ENCODE measurements at places on chromosomes 13 and 19.
A peak's percentile ranks its signal among the peaks of the same experiment; 100 is the strongest.

- DNase-seq, result no peak
- no peaks in the 10 kb centered on the region for H3K36me3 ChIP-seq
- H3K27me3 ChIP-seq, result no peaks in the 10 kb centered on the region
- H3K4me1 ChIP-seq, result peaks cover 13% of the 10 kb centered on the region
- H3K4me3 ChIP-seq, result no peak overlapping the region
- no peak overlapping the region for H3K27ac ChIP-seq
These were observed 199.7 kb downstream of the GGACT start for GRCh38 chr13:100388923-100389322.

DNA sequence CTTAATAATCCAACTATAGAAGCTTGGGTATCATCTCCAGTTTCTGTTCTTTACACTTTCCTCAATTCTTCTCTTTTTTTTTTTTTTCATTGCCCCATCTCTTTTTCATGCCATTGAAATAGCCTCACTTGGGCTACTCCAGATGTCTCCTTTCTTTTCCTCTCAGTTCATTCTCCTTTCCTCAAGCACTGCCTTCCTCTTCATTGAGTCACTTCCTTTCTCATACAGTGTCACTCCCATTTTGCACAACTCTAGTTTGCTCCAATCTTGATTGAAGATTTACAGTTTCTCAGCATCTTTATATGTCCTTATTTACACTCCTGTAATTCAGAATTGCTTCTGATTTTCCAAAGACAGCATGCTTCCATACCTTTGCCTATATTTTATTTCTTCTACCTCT is 61.3 kb downstream of the IPO5 start:
- no peaks in the 10 kb centered on the region for H3K27me3 ChIP-seq
- peaks cover 100% of the 10 kb centered on the region for H3K36me3 ChIP-seq
- DNase-seq, result no peak
- no peak overlapping the region for H3K27ac ChIP-seq
- no peak overlapping the region for H3K4me3 ChIP-seq

- H3K27me3 ChIP-seq, result no peaks in the 10 kb centered on the region
- H3K4me3 ChIP-seq, result no peak overlapping the region
- peak overlapping the region; percentile 76 for H3K27ac ChIP-seq
- H3K36me3 ChIP-seq, result no peaks in the 10 kb centered on the region
These were observed 53.8 kb upstream of the RCBTB2 start for GRCh38 chr13:48586591-48587103.

DNA sequence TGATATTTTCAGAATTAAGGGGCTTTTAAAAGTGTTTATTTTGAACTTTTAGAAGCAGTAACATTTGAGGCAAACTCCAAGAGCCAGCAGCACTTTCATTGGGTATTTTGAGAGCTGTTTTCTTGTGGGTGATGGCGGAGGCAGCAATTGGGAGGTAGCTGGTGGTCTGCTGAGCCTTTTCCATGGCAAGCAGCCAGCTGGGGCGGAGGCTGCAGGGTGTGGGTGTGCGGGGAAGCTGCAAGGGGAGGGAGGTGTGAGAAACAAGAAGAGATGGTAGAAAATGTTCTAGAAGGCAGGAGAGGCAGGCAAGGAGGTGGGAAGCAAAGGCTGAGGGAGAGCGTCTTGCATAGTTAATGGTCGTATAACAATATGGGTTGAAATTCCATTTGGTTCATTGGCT is 223.4 kb upstream of the HTR2A start:
- no peaks in the 10 kb centered on the region for H3K36me3 ChIP-seq
- no peak overlapping the region for H3K4me3 ChIP-seq
- H3K27me3 ChIP-seq, result no peaks in the 10 kb centered on the region
- no peaks in the 10 kb centered on the region for H3K4me1 ChIP-seq
- H3K27ac ChIP-seq, result no peak overlapping the region
- DNase-seq, result no peak

DNA sequence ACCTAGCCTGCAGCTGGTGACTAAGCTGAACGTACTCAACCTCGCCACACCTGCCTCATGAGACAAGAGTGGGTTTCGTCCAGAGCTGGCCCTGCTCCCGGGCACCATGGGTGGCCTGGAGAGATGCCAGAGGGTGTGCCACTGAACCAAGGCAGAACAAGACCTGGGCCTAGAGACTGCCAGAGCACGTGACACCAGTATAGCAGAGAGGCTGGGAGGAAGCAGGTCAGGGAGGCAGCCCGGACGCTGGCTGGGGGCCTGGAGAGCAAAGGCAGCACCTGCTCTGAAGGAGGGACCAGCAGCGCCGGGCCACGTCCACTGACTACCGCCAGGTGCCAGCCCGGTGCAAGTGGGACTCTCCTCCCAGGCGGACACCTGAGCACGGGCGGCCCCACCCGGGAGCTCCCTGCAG is 7.3 kb upstream of the C13orf46 start:
- no peak overlapping the region for H3K4me3 ChIP-seq
- peaks cover 21% of the 10 kb centered on the region for H3K4me1 ChIP-seq
- no peak overlapping the region for H3K27ac ChIP-seq
- H3K36me3 ChIP-seq, result no peaks in the 10 kb centered on the region

DNA sequence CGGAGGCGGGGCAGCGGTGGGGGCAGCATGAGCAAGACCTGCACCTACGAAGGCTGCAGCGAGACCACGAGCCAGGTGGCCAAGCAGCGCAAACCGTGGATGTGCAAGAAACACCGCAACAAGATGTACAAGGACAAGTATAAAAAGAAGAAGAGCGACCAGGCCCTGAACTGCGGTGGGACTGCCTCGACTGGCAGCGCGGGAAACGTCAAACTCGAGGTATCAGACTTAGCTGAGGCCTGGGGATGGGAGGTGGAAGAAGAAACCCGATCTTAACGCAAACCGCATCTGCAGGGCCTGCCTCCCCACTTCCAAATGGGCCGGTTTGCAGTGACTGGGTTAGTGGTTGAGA is 693 bp downstream of the RFXAP start:
- H3K36me3 ChIP-seq, result no peaks in the 10 kb centered on the region
- peak overlapping the region; percentile 69 for H3K27ac ChIP-seq
- DNase-seq, result no peak
- H3K27me3 ChIP-seq, result no peaks in the 10 kb centered on the region
- H3K4me3 ChIP-seq, result peak overlapping the region; percentile 84

GRCh38 chr13:41053384-41053826 is 7.9 kb upstream of the WBP4 start:
- peak overlapping the region; percentile 68 for H3K27ac ChIP-seq
- no peak for DNase-seq
- no peaks in the 10 kb centered on the region for H3K36me3 ChIP-seq
- peaks cover 45% of the 10 kb centered on the region for H3K4me1 ChIP-seq

GRCh38 chr19:13097033-13097462 is 5.6 kb downstream of the LYL1 start:
- no peaks in the 10 kb centered on the region for H3K27me3 ChIP-seq
- peaks cover 61% of the 10 kb centered on the region for H3K4me1 ChIP-seq
- no peak for DNase-seq
- no peaks in the 10 kb centered on the region for H3K36me3 ChIP-seq
- peak overlapping the region; percentile 62 for H3K4me3 ChIP-seq

DNA sequence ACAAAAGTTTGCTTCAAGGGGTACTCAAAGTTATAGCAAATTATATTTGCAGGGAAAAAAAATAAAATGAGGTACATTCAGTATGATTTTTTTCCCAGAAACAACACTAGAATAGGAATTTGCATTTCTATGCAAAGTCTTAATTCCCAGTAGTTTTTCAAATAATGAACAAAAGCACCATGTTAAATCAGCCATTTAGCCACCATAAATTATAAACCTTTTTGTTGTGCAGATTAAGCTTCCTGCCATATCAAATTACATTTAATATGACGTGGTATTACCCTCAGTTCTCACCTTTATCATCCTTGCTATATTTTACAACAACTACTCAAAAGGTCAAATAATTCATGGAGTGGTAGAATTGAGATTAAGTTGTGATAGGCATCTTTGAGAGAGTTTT is 136.6 kb upstream of the FRY start:
- H3K4me3 ChIP-seq, result no peak overlapping the region
- no peaks in the 10 kb centered on the region for H3K36me3 ChIP-seq
- no peak overlapping the region for H3K27ac ChIP-seq
- DNase-seq, result no peak
- no peaks in the 10 kb centered on the region for H3K4me1 ChIP-seq
- H3K27me3 ChIP-seq, result no peaks in the 10 kb centered on the region

DNA sequence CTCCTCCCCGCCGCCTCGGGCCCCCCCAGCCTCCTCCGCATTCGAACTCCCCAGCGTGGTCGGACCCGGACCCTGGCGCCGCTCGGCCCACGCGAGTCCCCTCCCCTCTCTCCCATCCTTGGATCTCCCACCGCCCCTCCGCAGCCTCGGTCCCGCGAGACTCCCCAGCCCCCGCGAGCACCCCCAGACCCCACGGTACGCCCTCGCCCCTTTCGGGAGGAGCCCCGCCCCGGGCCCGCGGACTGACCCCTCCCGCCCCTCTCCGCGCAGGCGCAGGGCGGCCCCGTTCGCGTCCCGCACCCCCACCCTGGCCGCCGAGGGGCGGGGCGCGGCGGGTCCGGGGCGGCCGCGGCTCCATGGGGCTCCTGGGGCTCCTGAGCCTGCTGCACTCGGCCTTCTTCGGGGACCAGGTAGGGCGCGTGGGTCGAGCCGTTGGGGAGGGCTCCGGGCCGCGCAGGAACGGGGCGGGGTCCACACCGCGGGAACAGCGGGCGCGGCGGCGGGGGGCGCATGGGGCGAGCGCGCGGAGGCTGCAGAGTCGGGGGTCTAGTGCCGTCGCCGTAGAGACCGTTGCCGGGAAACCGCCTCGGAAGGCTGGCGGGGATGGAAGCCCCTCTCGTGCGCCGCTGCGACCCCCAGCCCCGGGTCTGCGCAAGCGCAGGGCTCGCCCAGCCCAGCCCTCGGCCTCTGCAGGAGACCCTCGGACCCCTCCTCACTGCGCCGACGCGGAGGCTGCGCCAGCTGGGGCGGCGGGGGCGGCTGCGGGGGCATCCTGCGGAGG is 3.8 kb upstream of the APC2 start:
- H3K4me3 ChIP-seq, result peak overlapping the region; percentile 39
- peaks cover 7% of the 10 kb centered on the region for H3K36me3 ChIP-seq
- DNase-seq, result no peak
- peaks cover 25% of the 10 kb centered on the region for H3K4me1 ChIP-seq
- H3K27ac ChIP-seq, result no peak overlapping the region
- peaks cover 41% of the 10 kb centered on the region for H3K27me3 ChIP-seq

GRCh38 chr13:30340331-30341250 is 33.2 kb upstream of the KATNAL1 start:
- H3K27ac ChIP-seq, result peak overlapping the region; percentile 66
- H3K4me3 ChIP-seq, result no peak overlapping the region
- no peaks in the 10 kb centered on the region for H3K36me3 ChIP-seq
- no peak for DNase-seq
- H3K4me1 ChIP-seq, result peaks cover 51% of the 10 kb centered on the region
- H3K27me3 ChIP-seq, result no peaks in the 10 kb centered on the region

GRCh38 chr19:47309608-47310007 is at the start of gene C5AR1:
Gene C5AR1 (plus strand): TSS chr19:47309861. CDS start chr19:47309896, 35 bp downstream.
- no peak within 1 kb of the TSS for H3K4me3 ChIP-seq
- no peak for DNase-seq
- no peak within 1 kb of the TSS for H3K27ac ChIP-seq

DNA sequence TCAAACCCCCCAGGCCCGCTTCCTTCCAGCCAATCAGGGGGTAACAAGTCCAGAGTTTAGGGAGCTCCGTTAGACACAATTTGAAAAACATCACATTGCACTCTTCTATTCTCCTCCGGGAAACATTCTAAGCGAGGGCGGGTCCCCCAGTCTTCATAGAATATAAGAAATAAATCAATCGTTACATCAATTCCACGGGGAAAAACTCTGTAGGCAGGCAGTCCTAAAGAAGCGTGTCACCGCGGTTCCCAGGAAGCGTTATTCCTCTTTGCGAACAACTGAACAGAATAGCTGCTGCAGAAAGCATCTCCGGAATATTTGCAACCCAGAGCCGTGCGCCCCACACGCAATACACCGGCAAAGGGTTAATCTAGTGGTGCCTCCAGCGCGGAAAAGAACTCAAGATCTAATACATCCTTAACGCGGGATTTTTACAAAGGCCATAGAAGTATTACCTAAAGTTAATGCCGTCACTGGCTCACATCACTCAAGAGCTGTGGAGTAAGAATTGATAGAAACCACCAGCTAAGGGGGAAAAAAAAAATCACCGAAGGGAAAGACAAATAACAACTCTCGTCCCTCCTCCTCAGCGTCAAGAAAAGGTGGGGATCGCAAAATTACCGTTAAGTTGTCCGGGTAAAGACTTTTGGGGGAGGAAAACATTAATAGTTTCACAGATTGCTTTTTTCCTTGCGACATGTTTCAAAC is 65.1 kb downstream of the KCNRG start:
- H3K27me3 ChIP-seq, result peaks cover 33% of the 10 kb centered on the region
- no peaks in the 10 kb centered on the region for H3K36me3 ChIP-seq
- H3K27ac ChIP-seq, result peak overlapping the region; percentile 98
- H3K4me1 ChIP-seq, result peaks cover 77% of the 10 kb centered on the region

DNA sequence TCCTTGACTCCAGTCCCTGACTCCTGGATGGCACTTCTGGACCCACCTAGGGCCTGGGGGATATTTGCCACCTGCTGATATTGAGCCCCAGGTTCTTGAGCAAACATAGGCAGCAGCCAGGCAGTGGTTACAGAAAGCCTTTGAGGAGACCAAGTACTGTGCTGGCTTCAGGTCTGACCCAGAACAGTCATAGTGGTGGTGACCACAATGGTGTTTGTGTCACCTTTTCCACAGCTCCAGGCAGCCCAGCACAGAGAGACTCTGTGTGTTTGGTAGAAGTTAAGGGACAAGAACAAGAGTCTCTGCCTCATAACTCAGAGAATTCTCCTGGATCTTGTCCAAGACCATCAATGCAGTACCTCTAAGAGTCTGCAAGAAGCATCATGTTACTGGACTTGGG is 14.6 kb upstream of the CLC start:
- H3K4me1 ChIP-seq, result no peaks in the 10 kb centered on the region
- H3K4me3 ChIP-seq, result no peak overlapping the region
- no peaks in the 10 kb centered on the region for H3K36me3 ChIP-seq
- no peak overlapping the region for H3K27ac ChIP-seq
- H3K27me3 ChIP-seq, result no peaks in the 10 kb centered on the region

- H3K4me1 ChIP-seq, result no peaks in the 10 kb centered on the region
- H3K36me3 ChIP-seq, result no peaks in the 10 kb centered on the region
- H3K27ac ChIP-seq, result no peak overlapping the region
- no peaks in the 10 kb centered on the region for H3K27me3 ChIP-seq
- no peak overlapping the region for H3K4me3 ChIP-seq
- no peak for DNase-seq
These were observed 179.0 kb downstream of the SUCLA2 start for GRCh38 chr13:47822036-47822435.

DNA sequence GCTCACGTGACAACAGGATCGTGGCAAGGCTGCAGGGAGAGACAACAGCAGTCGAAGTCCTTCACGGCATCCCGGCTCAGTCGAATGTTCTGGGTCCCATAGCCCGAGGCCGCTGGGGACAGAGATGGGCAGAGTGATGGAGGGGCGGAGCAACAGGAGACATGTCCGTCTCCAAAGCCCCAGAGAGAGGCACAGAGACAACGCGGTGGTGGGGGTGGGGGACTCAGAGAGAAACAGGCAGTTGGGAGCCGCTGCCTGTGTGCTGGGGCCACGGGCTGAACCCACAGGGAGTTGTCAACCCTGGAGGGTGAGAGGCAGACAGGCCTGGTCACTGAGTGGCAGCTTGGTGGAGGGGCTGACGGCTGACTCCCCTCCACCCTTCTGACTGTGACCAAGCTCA is 20.4 kb downstream of the NOSIP start:
- no peaks in the 10 kb centered on the region for H3K4me1 ChIP-seq
- no peak for DNase-seq
- peak overlapping the region; percentile 63 for H3K27ac ChIP-seq

- H3K4me3 ChIP-seq, result peak overlapping the region; percentile 68
- no peak for DNase-seq
- peak overlapping the region; percentile 77 for H3K27ac ChIP-seq
- H3K27me3 ChIP-seq, result no peaks in the 10 kb centered on the region
- H3K36me3 ChIP-seq, result no peaks in the 10 kb centered on the region
- H3K4me1 ChIP-seq, result peaks cover 26% of the 10 kb centered on the region
These were observed 1.4 kb upstream of the TSHZ3 start for GRCh38 chr19:31350693-31351055.

GRCh38 chr13:106525865-106526264 is 9.6 kb downstream of the EFNB2 start:
- H3K4me1 ChIP-seq, result peaks cover 29% of the 10 kb centered on the region
- no peak overlapping the region for H3K4me3 ChIP-seq
- no peak for DNase-seq
- H3K27ac ChIP-seq, result no peak overlapping the region
- H3K36me3 ChIP-seq, result no peaks in the 10 kb centered on the region

All from esophagus squamous epithelium (tissue), 5 donors.